Thyroid gland (tissue), 4 donors: ENCODE measurements at places on chromosomes 11 and 22.
A peak's percentile ranks its signal among the peaks of the same experiment; 100 is the strongest.

DNA sequence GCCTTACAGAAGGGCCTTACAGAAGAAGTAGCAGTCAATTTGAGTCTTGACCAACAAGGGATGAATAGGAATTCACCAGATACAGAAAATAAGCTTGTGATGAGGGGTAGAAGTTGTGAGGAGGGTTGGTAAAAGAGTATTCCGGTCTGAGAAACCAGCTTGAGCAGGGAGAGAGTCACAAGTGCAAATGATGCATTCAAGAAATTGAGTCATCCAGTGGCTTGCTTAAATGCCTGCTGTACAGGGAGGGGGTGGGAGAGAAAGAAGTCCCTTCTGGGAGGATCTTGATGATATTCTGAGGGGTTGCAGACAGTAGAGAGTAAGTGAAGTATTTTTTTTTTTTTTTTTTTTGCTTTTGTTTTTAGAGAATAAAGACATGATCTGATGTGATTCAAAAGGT, 9.2 kb downstream of the CCKBR start:
- DNase-seq: no peak

DNA sequence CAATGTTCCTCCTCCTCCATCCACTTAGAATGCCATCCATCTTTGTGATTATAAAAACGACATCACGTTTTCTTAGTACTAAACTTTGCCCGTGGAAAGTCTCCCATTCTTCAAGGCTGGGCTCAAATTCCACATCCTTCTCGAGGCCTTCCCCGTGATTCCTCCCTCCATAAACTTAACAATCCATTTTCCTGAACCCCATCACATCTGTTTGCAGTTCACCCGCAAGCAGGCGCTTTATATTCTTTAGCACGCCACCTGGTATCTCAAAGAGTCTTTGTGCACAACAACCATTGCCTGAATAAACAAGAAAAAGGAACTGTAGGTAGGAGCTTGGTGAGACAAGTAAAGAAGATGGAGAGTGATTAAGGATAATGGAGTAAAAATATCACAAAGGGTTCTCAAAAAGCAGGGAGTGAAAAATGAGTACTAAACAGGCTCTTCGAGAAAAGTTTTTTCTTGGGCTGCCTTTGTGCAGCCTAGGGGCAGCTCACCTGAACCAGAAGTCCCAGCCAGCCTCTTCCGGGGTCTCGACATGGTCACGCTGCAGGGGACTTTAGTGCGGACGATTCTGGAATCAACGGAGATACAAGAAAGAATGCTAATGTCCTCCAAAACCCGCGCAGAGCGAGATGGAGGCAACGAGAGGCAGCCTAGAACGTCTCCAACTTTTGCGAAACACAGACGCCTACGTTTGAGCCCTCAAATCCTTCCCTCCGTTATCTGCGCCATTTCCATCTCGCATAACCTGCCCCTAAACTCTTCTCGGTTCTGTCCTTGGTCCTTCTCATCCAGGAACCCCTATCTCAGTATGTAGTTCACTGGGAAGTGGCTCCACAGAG, 585 bp downstream of the THYN1 start:
- peak; percentile 28 for DNase-seq

DNA sequence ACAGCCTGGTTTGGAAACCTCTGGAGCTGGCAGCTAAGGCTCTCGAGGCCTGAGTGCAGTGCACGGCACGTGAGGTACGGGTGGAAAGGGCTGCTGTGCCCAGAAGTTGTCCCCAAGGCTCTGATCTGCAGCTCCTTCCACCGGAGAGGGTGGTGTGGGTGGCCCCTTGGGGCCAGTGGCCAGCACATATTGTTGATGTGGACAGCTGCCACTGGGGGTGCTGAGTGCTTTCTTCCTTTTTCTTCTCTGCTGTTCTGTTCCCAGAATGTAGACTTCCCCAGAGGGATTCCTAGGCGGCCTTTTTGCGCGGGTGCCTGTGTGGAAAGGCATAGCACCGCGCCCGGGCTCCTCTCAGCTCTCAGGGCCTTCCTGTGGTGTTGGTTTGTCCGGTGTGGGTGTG, 1476.5 kb downstream of the TBC1D22A start:
- no peak for DNase-seq

- DNase-seq: no peak
Measured at GRCh38 chr11:121716060-121716459, 263.3 kb upstream of the SORL1-AS1 start.

DNA sequence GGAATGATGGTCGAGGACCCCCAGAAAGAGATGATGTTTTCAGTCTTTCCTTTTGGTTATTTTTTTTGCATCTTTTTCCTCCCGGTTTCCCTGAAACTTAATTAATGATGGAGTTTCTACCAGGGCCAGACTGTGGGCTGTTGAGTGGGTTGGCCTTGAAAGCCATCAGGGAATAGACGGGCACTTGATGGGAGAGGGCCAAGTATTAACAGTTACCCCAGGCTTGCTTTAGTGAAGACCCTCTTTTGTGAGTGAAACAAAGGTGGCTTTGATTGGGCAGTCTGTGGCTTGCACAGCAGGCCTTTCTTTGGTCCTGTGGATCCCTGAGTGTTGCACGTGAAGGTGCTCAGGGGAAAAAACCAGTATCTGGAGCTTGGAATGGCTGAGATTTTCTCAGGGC, 56.9 kb downstream of the AMOTL1 start:
- DNase-seq: no peak

DNA sequence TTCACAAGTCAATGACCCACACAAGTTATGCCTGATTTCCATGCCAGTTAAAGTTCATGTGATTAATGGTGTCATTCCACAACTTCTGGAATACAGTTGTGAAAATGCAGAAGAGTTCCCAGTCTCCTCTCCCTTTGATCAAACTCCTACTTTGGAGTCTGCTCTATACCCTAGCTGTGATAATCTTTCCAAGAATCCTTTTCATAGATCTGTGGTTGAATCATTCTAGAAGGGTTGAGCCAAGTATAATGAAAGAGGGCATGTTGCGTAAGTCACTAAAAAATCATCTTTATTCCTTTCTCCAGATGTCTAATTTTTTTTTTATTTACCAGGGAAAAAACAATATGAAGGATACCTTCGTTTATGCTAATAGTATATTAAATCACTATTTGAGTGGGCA, 89.7 kb upstream of the CARD18 start:
- DNase-seq: no peak

DNA sequence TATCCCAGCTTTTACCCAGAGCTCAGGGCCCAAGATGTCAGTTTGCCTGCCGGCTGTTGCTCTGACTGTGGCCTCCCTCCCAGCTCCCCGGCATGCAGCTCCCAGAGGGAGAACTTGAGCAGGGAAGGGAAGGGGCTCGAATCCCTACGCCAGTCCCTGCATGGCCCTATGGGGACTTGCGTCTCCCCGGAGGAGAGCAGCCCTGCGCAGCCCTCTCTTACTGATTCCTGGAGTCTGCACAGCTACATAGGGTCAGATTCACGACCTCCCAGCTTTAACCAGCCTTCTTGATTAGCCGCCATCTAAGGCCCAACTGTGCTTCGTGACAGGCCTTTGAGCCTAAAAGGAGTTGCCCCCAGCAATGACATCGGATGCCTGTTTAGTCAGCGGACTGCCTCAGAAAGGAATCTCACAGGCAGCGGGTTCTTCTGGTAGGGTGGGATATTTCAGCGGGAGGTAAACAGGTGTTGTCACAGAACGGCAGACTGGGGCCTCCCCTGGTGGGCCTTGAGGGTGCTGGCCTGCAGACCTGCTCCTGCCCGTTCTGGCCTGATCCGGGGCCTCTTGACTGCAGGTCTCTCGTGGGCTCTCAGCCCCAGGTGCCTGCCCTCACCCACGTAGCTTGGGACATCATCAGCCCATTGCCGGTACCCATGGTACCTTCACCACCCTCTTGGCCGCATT, 43.8 kb upstream of the KCNQ1OT1 start:
- DNase-seq: no peak

DNA sequence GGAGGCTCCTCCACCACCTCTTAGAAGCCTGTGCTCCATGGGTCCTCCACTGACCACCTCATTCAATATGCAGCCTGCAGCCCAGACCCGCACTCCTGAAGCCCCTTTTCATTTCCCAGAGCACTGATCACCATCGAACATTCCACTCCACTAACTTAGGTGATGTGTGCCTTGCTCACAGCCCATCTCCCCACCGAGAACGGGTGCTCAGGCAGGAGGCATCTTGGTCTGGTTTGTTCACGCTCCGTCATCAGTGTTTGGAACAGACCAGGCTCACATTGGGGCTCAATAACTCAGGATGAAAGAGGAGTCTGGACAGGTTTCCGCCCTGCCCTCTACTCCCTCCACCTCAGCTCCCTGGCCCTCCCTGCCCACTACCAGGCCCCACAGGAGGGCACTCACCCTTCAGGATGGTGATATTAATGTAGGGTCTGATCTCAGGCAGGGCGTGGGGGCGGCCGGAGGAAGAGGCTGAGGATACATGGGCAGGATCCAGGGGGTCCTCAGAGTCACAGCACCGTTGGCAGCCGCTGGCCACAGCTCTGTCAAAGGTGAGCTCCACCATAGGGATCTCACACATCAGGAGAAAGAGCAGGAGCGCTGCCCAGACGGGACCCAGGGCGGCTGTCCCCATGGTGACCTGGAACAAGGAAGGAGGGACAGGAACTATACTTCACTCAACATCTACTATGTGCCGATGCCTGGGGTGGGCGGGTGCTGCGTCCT, 3.1 kb downstream of the C1QTNF6 start:
- DNase-seq: no peak

GRCh38 chr11:71172680-71173079, 79.7 kb downstream of the SHANK2 start:
- DNase-seq: no peak

GRCh38 chr11:34783816-34784317, 132.3 kb downstream of the APIP start:
- DNase-seq: no peak

DNA sequence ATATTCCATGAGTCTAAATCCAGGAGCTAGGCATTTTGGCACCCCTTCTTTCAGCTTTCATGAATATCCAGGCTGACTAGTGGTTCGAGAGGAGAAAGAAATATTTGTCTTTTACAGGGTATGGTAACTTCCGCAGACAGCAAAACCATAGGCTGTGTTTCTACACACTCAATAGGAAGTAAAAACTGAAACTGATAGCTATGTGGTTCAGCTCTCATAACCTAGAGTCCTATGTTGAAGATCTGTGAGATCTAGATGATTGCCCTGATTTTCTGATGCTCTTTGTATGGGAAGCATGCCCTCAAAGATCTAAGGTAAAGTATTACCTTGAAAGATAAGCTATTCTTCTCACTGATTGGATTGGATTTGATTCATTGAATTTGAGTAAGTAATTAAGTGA, 118.3 kb downstream of the CD44 start:
- no peak for DNase-seq

DNA sequence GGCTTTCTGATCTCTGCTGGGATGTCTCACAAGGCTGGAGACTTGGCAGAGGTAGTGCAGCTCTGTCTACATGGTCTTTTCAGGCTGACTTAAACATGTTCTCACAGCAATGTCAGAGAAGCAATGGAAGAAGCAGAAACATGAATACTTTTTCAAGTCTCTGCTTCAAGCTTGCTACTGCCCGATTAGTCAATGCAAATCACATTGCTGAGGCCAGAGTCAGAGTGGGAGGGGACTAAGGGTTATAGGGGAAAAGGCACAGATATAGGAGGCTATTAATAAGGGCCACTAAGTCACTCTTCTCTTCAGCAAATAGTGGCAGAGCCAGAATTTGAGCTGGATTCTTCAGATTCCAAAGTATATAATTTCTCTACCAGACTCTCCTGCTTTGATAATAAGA, 390.5 kb downstream of the TMEM135 start:
- no peak for DNase-seq

DNA sequence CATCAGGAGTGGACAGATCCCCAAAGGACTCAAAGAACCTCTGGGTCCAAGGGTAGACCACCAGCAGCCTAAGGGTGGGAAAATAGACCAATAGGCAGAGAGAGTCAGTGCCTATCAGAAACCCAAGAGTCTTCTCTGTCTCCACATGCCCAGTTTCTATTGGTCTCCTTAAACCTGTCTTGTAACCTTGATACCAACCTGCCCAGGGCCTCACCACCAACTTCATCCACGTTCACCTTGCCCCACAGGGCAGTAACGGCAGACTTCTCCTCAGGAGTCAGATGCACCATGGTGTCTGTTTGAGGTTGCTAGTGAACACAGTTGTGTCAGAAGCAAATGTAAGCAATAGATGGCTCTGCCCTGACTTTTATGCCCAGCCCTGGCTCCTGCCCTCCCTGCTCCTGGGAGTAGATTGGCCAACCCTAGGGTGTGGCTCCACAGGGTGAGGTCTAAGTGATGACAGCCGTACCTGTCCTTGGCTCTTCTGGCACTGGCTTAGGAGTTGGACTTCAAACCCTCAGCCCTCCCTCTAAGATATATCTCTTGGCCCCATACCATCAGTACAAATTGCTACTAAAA, at the start of gene HBB:
HBB (minus strand) TSS at position 340 of the 579 bp plus-strand sequence; CDS start at position 290, 50 bp downstream.
- no peak for DNase-seq

DNA sequence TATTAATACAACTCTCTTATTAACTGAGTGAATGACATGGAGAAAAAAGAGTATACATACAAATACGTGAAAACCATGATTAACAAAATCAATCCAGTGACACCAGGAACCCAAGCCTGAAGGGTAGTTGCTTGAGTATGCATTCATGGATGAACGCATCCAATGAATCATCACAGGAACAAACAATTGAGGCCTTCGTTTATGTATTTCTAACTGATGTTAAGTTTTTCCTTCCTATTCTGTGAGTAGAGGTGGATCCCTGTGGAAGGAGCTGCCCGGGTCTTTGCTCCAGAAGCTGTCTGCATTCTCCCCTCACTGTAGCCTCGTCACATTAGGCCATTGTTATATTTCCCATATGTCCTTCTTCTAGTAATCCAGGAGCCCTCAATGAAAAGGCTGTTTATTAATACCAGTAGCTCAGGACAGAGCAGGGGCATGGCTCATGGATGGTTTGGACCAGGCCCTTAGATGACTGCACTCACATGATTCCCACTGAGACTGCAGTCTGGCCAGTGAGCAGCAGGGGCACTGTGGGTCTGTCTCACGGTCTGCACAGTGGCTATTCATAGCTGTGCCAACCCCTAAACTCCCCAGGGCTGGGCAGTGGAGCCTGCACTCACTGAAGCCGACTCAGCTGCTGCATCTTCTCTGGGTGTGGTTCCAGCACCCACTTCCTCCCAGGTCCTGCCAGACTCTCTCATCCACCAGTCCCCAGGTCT, 128.1 kb upstream of the TOP3B start:
- peak; percentile 64 for DNase-seq

DNA sequence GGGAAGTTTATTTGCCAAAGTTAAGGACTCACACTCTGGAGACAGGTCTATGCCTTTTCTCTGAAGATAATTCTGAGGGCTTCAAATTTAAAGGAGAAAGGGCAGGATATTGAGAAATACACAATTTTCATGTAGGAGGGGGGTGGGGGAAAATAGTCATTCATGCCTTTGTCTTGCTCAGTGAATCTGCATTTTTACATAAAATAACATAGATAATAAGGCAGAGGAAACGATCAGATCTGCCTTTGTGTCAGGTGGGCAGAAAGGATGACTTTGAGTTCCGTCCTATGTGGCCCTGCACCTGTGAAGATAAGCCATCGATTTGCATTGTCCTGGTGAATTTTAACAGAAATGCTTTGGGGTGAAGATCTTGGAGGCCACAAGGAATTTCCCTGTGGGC, 76.8 kb downstream of the SC5D start:
- DNase-seq: no peak
